ENCODE measurements at places on chromosomes 4 and X.

GRCh38 chr4:76696109-76696508 is 201.8 kb downstream of the SOWAHB start:
- no peak for DNase-seq

- DNase-seq, result no peak
Measured at GRCh38 chr4:141027421-141027820, 105.8 kb downstream of the RNF150 start.

GRCh38 chr4:94202769-94203168 is 4.9 kb upstream of the SMARCAD1 start:
- no peak for DNase-seq

GRCh38 chr4:8821151-8821950 is 50.3 kb downstream of the HMX1 start:
- DNase-seq, result no peak

GRCh38 chr4:75655562-75655961 is 17.6 kb downstream of the G3BP2 start:
- DNase-seq, result no peak

- no peak for DNase-seq
Measured at GRCh38 chr4:15340332-15340731, 87.5 kb upstream of the C1QTNF7 start.

GRCh38 chr4:113394730-113395530 is 345.5 kb downstream of the ANK2 start:
- DNase-seq, result peak; percentile 34

- no peak for DNase-seq
Measured at GRCh38 chrX:22155126-22155525, 117.6 kb upstream of the CBLL2 start.

DNA sequence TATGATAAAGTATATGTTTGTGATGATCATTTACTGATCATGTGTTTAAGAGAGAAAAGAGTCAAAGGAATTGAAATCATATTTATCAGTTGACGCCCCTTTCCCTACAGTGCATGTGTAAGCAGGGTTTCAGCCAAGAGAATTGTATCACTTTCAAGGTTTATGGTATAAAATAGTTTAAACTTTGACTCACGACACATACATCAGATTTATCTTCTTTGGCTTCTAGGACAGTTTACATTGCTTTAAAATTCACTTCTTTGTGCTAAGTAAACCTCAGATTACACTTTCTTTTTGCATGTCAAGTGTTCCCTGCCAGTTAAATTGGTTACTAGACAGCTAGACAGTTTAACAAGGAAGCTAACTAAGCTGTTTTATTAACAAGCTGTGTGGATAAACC is 86.3 kb upstream of the MYOZ2 start:
- no peak for DNase-seq

DNA sequence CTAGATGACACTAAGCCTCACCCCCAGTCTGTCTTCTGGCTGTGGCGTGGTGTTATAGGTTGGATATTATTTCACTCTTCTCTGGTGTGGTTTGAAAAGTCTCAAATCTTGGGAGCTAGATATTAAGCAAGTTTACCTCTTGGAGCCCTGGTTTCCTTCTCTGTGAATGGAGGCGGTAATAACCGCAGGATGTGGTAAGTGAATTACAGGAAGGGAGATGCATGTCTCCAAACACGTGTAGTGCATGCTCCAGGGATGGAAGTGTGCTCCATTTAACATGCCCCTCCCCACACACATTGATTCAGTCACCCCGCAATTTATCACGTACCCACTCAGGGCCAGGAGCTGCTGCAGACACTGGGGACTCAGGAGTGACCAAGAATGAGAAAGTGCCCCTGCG is 4.9 kb downstream of the ZNF275 start:
- DNase-seq, result no peak

- no peak for DNase-seq
Measured at GRCh38 chr4:166895771-166896170, 338.5 kb downstream of the SPOCK3 start.

- no peak for DNase-seq
Measured at GRCh38 chr4:86432559-86433134, 72.8 kb upstream of the MAPK10 start.

DNA sequence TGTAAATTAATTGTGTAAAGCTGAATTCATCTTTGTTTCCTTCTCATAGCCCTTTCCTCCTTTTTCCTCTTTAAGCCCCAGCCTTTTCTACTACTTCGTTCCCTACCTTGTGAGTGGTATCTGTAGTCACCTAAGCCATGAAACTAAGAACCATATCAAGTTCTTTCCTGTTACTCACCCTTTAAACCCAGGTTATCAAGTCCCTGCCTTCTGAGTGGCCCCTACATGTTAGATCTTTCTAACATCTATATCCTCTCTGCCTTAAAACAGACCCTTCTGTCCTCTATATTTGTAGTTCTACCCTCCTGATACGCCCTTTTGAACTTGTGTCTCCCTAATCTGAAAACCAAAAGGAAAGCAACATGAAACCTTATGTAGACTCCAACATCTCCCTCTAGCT is 7.2 kb downstream of the AP1AR start:
- no peak for DNase-seq

GRCh38 chr4:88963817-88964216 is 93.2 kb downstream of the FAM13A start:
- no peak for DNase-seq

DNA sequence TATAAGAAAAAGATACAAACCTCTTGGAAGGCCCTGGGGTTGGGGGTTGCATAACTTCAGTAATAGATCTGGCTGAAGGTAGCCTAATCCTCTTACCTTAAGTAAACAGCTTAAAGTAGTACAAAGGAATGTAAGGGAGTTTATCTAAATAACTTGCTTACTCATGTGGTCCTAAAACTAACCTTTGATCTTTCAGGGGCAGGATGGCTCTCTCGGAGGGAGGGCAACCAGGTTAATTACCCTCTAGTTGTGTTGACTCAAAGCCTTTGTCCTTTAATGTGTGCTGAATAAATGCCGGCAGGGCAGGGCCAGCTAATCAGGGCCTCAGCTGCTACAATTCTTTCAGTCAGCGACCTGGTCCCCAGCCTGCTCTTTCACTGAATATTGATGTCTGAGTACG is 822.0 kb upstream of the SLIT2 start:
- DNase-seq, result no peak

GRCh38 chr4:80266253-80266901 is at the start of gene FGF5:
Gene FGF5 (plus strand): TSS chr4:80266664. CDS start chr4:80266825, 161 bp downstream.
- no peak for DNase-seq

DNA sequence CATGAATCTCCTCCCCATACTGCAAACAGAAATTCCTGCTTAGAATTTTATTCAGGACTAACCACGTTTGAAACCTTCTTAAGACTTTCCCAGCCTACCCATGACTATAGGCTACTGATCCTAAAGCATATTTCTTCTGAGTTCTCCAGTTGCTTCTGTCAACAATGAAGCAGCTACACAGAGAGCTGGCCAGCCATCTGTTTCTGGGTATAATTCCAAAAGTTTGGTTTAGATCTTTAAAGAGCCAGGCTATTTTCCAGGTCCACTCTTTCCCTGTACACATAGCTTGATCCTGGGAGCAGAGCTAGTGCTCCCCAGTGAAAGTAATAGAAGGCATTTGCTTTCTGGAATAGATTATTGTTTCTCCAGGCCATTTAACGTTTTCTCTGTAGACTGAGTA is 4.0 kb upstream of the ITM2A start:
- DNase-seq, result no peak

GRCh38 chrX:137568741-137569469 is 3.0 kb downstream of the ZIC3 start:
- no peak for DNase-seq

DNA sequence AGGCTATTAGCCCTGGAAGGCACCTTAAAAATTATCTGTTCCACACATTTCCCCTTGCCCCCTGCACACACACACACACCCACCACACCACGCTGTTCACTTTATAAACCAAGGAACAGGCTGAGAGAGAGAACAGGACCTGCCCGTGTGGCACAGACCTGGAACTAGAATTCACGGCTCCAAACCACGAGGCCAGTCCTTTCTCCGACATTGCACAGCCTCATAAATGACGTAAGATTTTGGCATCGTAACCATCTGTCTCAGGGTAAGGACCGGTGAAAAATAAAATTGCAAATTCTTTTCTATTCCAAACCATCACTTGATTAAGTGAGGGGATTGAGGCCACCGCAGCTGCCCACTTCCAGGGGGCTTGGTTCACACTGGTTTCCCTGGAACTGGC is 330.3 kb downstream of the BCOR start:
- DNase-seq, result no peak

- no peak for DNase-seq
Measured at GRCh38 chr4:80215449-80216052, 18.2 kb downstream of the PRDM8 start.

DNA sequence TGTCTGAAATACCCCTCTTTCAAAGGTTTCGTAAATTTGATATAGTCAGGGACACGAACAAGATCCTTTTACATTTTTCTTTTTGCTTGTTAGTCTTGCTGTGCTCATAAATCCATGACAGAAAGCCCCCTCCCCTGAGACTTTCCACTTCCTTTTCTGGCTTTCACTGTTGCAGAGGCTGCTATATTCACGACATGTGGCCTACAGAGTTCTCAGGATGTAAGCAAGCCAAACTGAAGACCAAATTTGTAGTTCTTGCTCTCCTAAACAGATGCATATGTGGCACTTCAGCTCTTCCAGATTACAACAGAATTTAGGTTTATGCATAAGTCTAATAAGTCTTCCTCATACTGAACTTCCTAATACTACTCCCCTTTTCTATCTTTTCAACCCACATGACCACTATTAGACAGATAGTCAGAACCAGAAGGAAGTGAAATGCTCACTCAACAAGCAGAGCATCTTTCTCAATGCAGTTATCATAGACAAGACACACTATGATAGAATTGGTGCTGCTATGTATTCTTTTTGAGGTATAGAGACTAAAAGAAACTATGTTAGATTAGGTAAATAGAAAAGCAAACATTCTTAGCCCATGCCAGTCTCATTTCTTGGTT is 15.0 kb downstream of the BTK start:
- no peak for DNase-seq

DNA sequence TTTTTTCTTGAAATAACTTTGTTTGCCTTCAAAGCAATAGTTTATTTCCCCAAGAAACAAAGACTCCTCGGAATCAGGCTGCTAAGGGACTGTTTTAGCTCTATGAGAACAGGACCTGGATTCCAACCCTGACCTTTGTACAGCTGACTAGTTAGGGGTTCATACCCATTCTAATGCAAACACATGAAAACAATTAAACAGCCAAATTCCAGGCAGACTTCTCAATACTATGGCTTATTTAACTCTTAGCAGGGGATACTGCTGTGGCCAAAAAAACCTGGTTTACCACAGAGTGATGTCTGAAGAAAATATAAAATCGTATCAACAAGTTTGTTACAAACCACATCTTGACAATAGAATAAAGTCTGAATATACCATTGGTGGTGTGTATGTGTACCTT is 129.6 kb upstream of the INTU start:
- DNase-seq, result no peak

- DNase-seq, result no peak
Measured at GRCh38 chrX:10470009-10470408, 150.4 kb downstream of the MID1 start.

DNA sequence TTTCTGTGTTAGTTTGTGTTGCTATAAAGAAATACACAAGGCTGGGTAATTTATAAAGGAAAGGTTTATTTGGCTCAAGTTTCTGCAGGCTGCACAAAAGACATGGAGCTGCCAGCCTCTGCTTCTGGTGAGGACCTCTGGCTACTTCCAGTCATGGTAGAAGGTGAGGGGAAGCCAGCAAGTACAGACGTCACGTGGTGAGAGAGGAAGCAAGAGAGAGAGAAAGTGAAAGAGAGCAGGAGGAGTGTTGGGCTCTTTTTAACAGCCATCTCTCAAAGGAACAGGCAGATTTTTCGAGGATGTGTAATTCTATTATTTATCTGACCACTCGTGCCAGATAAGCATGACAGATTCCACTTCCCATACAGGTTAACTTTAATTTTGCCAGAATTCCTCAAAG is 1199.1 kb downstream of the ADGRL3 start:
- DNase-seq, result no peak

DNA sequence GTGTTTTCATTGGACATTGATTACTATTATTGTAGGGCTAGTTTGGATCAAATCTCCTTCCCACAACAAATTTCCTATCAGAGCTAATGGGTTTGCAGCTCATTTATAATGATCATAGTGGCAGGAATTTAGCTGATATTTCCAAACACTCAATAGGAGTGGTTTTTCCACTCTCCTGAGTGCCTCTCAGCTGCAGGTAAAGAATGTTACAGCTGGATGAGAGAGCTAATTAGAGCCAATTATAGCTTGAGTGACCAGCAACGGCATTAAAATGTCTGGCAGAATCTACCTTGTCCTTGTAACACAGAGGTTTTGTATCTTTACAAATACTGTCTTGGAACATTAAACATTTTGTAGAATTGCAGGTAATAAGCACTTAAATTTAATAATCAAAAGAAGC is 602.8 kb upstream of the EPHA5 start:
- DNase-seq, result no peak

DNA sequence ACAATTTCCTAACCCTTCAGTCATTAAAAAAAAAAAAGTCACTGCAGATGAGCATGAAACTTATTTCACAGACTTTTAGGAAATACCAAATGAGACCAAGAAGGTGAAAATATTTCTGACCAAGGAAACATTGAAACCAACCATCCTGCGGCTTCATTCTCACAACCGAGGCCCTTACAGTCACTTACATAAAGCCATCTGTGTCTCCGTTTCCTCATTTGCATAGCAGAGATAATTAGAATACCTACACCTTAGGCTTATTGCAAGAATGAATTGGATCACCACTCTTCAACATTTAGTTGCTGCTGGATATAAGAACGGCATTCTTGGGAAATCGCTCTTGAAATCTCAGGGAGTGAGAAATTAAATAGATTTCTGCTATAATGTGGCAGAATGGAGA is 356.2 kb downstream of the HS3ST1 start:
- DNase-seq, result no peak

DNA sequence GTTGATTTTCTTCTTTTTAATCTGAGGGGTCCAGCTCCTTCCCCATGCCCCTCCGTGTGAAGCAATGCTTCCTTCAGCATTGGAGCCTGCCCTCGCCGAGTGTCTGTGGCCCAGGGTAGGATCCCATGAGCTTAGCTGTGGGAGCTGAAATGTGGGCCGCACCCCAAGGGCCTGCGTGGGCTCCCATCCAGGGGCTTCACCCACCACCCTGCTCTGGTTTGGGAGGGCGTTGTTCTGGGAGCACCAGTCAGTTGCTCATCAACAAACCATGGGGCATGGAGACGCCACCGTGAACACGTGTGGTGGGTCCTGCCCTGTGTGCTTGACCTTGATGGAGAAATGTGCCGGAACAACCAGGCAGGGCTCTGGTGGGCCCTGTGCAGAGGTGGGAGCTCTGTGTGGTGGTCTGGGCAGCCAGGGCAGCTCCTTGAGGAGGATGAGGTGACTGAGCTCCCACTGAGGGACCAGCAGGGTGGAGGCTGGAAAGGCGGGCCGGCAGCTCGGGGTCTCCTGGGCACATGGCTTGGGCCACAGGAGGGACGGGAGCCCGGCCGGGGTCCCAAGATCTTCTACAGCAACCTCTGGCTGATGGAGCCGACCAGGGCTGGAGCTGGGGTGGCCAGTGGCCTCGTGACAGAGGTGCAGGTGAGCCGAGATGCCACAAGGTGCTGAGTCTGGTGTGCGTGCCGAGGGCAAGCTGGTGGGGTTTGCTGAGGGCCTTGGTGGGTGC is 39.6 kb upstream of the NKX1-1 start:
- DNase-seq, result no peak

All from stimulated activated CD4-positive, alpha-beta T cell treated with anti-CD3 and anti-CD28 coated beads, Interleukin-15, amount 100 ng/mL, for 48 hours (primary cell).